ENCODE measurements at places on chromosomes 4 and X.
A peak's percentile ranks its signal among the peaks of the same experiment; 100 is the strongest.

DNA sequence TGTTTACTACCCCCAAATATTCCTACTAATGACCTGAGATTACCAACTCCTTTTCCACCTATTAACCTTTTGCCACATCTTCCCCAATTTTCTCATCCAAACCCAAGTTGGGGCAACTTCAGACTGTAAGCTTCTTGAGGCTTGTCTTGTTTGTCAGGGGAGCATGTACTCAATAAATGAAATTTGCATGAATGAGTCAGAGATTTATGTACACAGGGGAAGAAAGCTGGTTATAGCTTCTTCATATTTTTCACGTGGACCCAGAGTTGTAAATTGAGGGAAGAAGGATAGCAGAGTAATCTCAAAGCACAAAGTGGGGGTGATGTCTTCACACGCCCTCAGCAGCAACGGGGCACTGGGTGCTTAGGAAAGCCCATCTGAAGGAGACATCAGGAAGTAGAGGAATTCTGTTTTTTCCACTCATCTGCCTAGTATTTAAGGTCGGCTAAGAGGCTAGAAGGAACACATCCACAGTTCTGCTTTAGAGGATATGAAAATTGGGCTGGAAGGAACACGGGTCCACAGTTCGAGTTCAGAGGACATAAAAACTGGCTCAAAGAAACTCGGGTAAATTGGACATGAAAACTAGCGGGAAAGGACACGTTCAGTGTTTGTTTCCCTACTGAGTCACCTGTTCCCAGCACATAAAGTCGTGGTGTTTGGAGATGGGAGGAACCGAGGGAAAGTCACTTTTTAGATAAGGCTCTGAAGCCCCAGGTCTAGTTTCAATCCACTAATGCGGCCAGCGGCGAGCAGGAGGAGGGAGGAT, 696 bp upstream of the CA5B start:
- DNase-seq = no peak

- peak; percentile 61 for DNase-seq
Observed at GRCh38 chrX:63560601-63561218, 209.6 kb upstream of the SPIN4 start.

DNA sequence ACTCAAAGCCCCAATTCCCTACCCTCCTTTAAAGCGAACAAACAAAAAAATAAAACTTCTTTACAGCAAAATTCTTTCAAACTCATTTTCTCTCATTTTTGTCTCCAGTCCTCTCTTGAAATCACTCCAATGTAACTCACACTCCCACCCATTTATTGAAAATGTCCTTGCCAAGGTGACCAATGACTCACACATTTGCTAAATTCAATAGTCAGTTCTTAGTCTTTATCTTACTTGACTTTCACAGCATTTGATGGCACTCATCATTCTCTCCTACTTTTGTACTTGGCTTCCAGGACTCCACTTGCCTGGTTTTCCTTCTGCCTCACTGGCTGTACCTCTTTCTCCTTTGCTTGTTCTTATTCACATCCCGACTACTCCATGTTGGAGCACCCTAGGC, 19.9 kb downstream of the CC2D2A start:
- no peak for DNase-seq

DNA sequence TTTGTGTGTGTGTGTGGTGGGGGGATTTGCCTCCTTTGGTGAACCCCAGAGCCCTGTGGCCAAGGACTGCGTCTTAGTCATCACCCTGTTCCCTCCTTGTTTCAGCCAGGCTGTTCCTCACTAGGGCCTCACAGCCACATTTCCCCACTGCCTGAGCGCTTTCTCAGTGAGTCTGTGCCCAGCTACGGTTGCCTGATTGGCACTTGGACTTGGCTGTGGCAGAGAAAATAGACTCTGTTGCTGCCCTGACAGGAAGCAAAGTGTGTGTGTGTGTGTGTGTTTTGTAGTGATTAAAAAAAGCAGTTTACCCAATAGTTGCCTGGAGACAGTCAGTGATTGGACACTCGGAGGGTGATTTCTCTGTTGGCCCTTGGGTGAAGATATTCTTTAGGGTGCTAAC, 113.0 kb downstream of the UCHL1 start:
- DNase-seq = peak; percentile 46

- DNase-seq = no peak
Observed at GRCh38 chrX:64925480-64925879, 50.8 kb downstream of the ZC4H2 start.

GRCh38 chr4:67343199-67343598, 202.1 kb downstream of the CENPC start:
- no peak for DNase-seq

DNA sequence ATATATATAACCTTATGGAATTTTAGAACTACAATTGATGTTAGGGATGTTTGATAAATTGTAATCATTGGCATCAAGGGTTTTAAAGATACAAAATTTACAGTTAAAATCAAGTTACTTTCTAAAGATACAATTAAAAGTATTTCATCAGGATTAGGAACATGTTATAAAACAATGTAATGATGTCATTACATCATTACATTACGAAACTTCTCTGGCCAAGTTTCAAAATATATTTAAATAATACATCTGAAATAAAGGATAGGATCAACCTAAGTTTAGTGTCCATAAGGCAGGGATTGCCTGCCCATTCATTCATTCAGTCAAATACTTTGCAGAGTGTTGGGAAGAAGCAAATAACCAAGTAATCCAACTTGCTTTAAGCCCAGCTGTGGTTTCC, 75.1 kb downstream of the TENM3 start:
- DNase-seq = no peak

GRCh38 chr4:113645771-113646441, 115.6 kb downstream of the CAMK2D start:
- DNase-seq = no peak

GRCh38 chr4:122765692-122766352, 33.3 kb downstream of the BBS12 start:
- no peak for DNase-seq

GRCh38 chr4:88605736-88606135, 13.5 kb downstream of the HERC3 start:
- no peak for DNase-seq

GRCh38 chrX:65635378-65635777, 32.1 kb upstream of the MSN start:
- DNase-seq = peak; percentile 25

DNA sequence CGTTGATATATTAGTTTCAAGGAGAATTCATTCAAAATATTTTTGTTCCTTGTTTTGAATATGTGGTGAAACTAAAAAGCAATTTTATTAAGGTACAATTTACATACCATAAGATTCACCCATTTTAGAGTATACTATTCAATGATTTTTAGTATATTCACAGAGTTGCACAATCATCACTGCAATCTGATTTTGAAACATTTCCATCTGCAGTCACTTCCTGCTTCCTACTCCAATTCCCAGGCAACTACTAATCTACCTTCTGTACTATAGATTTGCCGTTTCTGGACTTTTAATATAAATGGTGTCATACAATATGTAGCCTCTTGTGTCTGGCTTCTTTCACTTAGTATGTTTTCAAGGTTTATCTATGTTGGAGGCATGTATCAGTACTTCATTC, 71.3 kb downstream of the SLC9A7 start:
- no peak for DNase-seq

DNA sequence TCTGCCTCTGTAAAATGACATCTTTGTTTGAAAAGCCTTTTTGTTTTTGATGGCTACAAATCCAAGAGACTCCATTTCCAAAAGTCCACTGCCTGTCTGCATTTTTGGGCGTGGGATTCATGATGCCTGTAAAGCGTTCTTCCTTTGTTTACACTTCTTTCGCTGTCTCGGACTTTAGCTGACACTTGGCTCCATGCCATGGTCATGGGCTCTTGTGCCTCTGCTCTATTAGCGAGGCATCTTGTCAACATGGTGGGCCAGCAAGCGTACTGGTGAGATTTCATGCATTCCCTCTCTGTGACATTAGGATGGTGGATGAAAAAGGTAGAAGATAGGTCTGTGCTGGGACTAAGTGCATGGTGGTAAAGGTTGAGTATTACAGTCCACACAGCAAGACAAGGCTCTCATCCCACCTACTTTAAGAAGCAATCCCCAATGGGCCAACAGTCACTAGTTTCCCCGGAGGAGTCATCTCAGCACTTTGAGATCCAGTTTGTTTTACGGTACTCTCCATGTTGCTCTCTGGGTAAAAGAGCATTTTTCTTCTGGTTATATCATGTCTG, 298.2 kb upstream of the KLF3 start:
- no peak for DNase-seq

- no peak for DNase-seq
Observed at GRCh38 chr4:141899541-141899940, 263.2 kb downstream of the IL15 start.

DNA sequence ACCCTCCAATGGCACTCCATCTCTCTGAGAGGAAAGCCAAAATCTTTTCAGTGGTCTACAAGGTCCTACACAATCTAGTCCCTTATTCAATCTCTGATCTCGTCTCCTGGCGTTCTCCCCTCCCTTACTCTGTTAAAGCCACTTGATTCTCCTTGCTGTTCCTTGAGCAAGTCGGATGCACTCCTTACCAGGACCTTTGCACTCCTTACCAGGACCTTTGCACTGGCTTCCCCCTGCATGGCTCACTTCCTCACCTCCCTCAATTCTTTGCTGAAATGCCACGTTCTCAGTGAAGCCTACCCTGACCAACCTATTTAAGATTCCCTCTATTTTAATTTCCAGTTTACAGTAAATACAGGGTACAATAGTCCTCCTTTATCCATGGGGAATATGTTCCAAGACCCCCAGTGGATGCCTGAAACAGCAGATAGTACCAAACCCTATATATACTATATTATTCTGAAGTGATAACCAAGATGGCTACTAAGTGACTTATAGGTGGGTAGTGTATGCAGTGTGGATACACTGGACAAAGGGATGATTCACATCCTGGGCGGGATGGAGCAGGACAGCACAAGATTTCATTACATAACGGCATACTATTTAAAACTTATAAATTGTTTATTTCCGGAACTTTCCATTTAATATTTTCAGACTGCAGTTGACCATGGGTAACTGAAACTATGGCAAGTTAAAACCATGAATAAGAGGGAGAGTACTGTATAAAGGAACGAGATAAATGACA, 6.5 kb upstream of the DLG3 start:
- DNase-seq = no peak

DNA sequence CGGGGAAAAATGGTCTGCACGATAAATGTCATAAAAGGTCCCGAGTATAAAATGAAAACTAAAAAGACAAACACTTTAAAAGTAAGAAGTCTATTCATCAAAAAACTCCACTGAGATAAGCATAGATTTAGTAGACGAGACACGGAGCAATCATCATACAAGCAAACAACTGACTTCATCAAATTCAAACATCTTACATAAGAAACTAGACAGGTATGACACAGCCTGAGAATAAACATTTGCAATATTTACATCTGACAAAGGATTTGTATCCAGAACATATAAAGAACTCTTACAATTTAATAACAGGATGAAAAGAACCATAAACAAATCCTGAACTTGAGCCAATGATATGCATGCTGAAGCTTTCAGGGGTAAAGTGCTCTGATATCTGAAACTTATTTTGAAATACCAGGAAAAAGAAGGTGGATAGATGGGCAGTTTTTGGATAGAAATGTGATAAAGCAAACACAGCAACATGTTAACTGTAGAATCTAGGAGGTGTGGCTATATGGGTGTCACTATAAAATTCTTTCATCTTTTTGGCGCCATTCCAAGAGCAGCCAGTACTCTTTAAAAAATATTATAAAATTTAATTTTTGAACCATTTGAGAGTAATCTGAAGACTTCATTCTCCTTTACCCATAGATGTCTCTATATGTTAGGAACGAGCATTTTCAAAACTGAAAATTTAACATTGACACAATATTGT, 12.0 kb downstream of the MPP1 start:
- no peak for DNase-seq

DNA sequence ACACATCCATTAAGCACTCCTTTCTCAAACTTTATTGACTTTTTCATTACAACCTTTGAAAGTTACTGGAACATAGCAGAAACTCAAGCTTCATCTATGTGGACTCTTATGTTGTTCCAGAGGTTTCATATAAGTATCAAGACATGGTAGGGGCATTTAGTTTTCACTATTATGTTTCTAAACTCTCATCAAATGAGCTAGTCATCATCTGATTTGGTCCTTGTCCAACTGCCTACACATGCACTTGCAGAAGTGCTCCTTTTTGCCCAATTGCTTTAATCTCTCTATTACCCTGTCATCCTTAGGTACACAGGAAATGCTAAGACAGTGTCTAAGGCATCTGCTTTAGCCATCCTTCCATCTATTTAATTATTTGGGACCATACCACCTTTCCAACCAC, 42.2 kb upstream of the EPGN start:
- no peak for DNase-seq

DNA sequence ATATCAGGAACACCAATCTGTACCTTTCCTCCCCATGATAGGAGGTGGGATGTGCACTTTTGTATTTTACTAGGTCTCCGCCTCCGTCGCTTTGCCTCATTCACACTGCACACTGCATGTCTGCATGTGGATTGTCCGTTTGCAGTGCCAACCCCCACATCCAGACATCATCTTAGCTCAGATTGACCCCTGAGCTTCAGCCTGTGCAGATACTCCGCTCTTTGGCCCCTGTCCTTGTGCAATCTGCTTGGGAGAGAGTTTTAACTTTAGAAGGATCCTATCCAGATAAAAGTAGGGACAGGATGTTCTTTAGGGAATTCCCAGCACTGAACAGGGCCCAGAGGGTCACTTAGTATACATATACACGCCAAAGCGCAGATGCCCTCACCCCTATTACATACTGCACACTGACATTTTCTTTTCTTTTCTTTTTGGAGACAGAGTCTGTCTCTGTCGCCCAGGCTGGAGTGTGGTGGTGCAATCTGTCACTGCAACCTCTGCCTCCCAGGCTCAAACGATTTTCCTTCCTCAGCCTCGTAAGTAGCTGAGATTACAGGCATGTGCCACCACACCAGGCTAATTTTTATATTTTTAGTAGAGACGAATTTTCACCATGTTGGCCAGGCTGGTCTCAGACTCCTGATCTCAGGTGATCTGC, 43.3 kb upstream of the FBXW7 start:
- DNase-seq = no peak

DNA sequence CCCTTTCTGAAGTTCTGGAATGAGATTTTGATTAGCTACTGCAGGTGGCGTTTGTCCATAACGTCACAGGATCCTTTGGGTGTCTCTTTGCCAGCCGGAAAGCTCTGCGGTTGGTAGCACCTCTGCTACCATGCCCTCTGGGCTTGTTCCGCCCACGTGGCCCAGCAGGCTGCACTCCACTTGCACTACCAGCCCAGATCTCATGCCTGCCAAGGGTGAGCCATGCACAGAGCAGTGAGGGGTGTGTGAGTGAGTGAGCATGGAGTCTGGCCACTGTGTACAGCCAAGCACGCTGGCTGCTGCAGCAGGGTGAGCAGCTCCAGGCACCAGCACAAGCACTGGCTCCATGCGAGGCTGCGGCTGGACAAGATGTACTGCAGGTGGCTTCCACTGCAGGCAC, 6.6 kb upstream of the HNRNPD start:
- DNase-seq = peak; percentile 74

- DNase-seq = no peak
Observed at GRCh38 chr4:8473920-8474590, 33.5 kb downstream of the TRMT44 start.
